ENCODE measurements at places on chromosomes 6 and 20.
A peak's percentile ranks its signal among the peaks of the same experiment; 100 is the strongest.

GRCh38 chr6:89489078-89489477 is 56.1 kb downstream of the ANKRD6 start:
- DNase-seq: peak; percentile 31

GRCh38 chr6:130927305-130927704 is 100.1 kb downstream of the SMLR1 start:
- DNase-seq: peak; percentile 68

- no peak for DNase-seq
These were observed 500.4 kb upstream of the CHD6 start for GRCh38 chr20:42118409-42119125.

- DNase-seq: no peak
These were observed 544.6 kb downstream of the ADGRB3 start for GRCh38 chr6:69179681-69180080.

GRCh38 chr6:148324297-148324985 is 18.2 kb upstream of the SASH1 start:
- DNase-seq: no peak

DNA sequence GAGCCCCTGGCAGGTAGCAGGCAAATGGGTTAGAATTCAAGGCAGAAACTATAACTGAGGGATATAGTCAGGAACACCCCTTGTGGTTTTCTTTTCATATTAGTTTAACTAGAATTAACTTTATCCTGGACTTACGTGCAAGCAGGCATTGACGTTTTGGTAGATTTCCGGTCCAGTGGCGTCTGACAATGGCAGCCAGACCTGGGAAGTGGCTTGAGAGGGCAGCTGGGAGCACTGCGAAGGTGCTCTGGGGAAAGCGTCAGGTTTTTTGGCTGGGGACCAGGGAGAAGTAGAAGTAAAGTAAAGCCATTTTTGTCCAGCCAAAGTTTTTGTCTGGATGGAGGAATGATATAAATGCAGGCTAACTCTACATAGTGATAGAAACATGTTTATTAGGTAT is 8.4 kb upstream of the ACSS1 start:
- DNase-seq: no peak

GRCh38 chr6:119979862-119980261 is 630.3 kb upstream of the MAN1A1 start:
- DNase-seq: no peak

DNA sequence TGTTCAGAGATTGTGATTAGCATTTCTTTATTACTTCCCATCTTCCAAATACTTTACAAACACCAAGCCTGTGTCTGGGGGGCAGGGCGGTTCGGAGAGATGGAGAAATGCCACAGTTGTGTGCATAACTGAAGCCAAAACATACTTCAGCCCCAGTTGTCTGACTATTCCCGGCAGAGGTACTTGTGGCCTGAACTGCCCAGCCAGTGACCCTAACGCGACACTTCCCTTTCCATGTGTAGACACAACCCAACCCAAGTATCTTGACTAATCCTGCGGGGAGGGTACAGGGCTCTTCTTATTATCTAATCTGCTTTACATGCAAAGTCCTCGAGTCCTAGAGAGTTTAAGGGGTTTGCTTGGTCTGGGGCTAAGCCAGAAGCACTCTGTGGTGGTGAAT is 46.2 kb downstream of the ISM1 start:
- DNase-seq: no peak

- no peak for DNase-seq
These were observed 15.8 kb downstream of the SNX9 start for GRCh38 chr6:157838718-157839430.

GRCh38 chr6:11211254-11211653 is 21.2 kb downstream of the NEDD9 start:
- DNase-seq: no peak

GRCh38 chr20:7151676-7152470 is 384.4 kb downstream of the BMP2 start:
- no peak for DNase-seq

- peak; percentile 94 for DNase-seq
These were observed at the start of the genes CAGE1 and RIOK1 for GRCh38 chr6:7389451-7390225. TSS of gene CAGE1 (minus strand) at chr6:7389742. CDS start at chr6:7387173, 2,569 bp downstream. TSS of gene RIOK1 (plus strand) at chr6:7389808. CDS start at chr6:7390003, 195 bp downstream.

DNA sequence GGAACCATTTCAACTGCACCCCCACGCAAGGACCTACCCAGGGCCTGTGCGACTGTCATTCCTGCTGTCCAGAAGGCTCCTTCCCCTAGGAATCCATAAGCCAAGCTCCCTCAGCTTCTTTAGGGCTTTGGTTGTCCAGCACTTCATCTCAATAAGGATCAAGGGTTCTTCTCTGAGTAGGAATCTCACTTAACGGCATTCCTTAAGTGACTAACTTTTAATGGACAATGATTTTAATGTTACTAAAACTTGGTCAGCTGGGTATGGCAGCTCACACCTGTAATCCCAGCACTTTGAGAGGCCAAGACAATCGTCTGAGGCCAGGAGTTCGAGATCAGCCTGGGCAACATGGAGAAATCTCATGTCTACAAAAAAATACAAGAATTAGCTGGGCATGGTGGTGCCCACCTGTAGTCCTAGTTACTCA is 13.4 kb downstream of the UBE2V1 start:
- DNase-seq: no peak

GRCh38 chr20:44963325-44964215 is 2.7 kb upstream of the STK4 start:
- no peak for DNase-seq

DNA sequence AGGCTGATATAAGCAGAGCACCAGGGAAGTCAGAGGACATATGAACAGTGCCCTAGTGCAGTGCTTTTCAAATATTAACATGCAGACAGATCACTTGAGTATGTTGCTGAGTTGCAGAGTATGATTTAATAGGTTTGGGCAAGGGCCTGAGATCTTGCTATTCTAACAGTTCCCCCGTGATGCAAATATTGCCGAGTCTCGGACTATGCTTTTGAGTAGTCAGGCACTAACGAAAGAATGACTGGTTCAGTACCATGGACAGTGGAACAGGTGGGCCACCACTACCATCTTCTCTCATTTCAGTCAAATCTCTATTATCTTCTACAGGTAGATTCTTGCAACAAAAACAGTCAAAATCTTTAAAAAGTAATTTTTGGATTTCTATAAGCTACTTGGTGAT is 3.7 kb upstream of the TMEM200A start:
- no peak for DNase-seq

GRCh38 chr6:137148306-137149034 is 25.0 kb downstream of the IL22RA2 start:
- no peak for DNase-seq

DNA sequence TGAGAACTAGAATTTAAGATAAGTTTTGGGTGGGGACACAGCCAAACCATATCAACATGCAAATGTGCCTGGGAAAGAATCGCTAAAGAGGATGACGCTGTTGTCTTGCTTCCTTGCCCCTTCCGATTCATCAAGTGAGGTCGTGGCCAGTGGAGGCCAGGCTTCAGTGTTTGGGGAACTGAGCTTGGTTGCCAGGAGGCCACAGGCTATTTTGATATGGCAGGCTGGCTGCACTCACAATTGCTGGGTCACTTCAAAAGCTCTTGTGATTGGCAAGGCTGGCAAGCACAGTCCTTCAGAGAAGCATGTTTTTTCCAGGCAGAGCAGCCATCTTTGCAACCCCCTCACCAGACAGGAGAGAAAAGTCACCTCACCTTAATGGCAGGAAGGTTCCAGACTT is 45.8 kb downstream of the SAMD5 start:
- no peak for DNase-seq

GRCh38 chr6:139943391-139943790 is 568.9 kb upstream of the CITED2 start:
- no peak for DNase-seq

GRCh38 chr6:137746264-137746663 is 120.8 kb upstream of the TNFAIP3 start:
- DNase-seq: no peak

All from pons (tissue), 1 donor.